Choroid plexus epithelial cell (primary cell): ENCODE measurements at places on chromosomes 12 and 14.

DNA sequence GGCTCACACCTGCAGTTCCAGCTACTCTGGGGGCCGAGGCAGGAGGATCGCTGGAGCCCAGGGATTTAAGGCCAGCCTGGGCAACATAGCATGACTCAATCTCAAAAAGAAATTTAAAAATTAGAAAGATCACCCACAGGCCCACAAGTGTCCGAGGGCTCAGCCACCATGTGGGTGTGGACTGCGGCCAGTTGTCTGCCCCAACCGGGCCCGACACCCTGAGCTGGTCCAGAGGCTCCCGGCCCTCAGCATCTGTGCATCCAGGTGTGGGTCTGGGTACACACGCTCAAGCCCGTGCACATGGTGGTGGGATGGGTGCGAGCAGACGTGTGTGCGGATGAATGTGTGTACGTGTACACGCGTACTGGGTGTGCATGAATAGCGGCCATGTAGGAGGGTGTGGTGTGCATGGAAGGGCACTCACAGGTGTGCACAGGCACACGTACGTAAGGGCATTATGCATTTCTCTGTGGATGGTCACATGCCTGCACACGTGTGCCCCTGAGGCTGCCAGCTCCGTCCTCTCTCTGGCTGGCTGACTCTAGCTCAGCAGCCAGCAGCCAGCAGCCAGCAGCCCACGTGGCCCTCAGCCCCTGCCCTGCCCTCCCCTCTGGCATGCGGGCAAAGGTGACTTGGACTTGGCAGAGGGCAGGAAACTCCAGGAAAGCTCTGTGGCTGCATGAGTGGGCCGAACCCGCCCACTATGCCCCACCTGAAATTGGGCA lies 23.3 kb upstream of the NUDT14 start:
- no peak for DNase-seq

- DNase-seq: no peak
Observed at GRCh38 chr14:83958359-83958758, 1571.6 kb upstream of the FLRT2 start.

DNA sequence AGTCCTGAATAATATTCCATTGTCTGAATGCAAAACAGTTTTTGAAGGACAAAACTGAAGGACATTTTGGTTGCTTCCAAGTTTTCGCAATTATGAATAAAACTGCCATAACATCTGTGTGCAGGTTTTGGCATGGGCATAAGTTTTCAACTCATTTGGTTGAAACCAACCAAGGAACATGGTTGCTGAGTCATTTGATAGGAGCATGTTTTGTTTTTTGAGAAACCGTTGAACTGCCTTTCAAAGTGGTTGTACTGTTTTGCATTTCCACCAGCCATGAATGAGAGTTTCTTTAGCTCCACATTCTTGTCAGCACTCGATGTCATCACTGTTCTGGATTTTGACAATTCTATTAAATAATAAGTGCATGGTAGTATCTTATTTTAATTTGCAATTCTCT lies 23.0 kb upstream of the GSG1 start:
- DNase-seq: no peak

- no peak for DNase-seq
Observed at GRCh38 chr14:51616256-51616655, 35.5 kb upstream of the FRMD6 start.

DNA sequence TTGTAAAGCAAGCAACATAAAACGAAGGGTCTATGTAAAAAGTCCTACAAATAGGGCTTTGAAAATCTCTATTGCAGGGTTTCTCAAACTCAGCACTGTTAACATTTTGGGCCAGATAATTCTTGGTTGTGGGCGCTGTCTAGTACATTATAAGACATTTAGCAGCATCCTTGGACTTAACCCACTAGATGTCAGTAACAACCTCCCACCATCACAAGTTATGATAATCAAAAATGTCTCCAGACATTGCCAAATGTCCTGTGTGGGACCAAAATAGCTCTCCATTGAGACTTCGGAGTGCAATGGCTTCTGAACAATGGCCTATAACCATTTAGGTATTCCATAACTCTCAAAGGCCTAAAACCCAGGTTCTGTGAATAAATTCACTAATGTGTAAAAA lies 22.9 kb upstream of the DHRS7 start:
- DNase-seq: peak; percentile 42

- DNase-seq: no peak
Observed at GRCh38 chr14:77603654-77604255, 12.7 kb downstream of the SPTLC2 start.

DNA sequence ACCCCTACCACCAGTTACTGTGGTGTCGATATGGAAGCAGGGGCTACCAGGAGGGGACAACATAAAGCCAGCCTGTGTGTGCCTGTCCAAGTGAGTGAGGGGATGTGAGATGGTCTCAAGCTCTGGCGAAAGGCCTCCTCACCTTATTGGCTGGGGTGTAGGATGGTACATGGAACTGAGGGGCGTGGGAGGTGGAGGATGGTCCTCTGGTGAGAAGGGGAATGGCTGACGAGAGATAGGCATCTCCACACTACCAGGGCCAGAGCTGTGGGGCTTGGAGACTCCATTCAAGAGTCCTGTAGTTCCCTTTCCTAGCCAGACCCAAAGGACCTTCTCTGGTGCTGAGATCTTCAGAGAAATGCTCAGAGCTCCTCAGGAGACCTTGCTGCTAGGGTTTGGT lies 32.5 kb upstream of the COL2A1 start:
- no peak for DNase-seq

GRCh38 chr14:77200406-77200985 lies 18.9 kb downstream of the TMEM63C start:
- DNase-seq: no peak

- peak; percentile 76 for DNase-seq
Observed at GRCh38 chr12:72288911-72289310, 16.7 kb downstream of the TRHDE start.

DNA sequence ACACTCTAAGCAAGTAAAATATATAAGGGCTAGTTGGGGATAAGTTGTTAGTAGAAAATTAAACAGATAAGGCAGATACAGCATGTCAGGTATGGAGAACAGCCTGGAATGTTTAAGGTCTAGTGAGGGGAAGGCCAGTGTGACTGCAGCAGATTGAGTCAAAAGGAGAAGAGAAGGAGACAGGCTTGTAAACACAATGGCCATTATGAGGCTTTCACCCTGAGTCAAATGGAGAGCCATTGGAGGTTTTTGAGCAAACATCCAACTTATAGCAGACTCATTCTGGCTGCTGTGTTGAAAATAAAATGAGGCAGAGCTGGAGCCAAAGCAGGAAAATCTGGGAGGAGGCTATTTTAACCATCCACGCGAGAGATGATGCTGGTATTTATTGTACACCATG lies 142.0 kb downstream of the DUSP6 start:
- DNase-seq: no peak

DNA sequence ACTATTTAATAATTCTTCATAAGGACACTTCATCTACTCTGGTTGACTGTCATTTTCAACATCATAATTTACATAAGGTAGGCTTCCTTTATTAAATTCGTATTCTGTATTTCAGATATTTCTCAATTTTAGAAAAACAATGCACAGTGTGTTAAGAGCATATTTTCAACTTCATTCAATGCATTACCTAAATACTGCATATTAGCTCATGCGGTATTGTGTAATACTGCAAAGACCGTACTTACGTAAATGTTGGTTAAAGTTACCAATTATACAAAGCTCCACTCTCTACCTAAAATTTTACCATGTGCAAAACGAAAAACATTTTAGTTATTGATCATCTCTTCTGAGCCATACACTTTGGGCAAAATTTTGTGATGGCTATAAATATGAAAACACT lies 62.8 kb downstream of the EXOC5 start:
- peak; percentile 7 for DNase-seq

GRCh38 chr12:15209782-15210181 lies 11.4 kb downstream of the RERG start:
- peak; percentile 89 for DNase-seq

DNA sequence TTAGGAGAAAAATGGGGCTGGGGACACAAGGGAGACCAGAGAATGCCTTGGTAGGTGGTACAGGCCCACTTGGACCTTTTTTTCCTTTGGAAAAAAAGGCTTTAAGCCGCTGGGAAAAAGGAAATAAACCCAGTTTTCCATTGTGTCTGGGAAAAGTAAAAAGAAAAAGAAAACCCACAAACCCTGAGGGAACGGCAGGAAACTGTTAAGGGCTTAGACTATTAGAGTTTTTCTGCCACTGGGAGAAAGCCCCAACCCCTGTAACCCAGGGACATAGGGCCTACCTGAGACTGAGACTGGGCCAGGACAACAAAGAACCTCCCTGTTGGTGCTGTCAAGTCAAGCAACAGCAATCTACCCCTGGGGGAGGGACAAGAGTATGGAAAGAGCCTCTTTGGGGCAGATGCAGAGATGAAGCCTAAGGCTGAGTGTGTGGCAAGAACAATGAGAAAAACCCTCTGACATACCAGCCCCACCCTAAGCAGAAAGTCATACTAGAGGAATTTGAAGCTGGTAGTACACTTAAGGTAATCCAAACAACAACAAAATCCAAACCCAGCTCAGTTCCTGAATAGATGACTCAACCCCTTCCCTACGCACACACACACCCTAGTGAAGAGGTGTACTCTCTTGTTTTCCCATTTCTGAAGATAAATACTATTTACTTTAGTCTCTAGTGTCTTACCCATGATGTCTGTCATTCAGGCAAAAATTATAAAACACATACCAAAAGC lies 22.8 kb downstream of the ATF1 start:
- DNase-seq: peak; percentile 96

GRCh38 chr14:102696856-102697495 lies 80.3 kb upstream of the TRAF3 start:
- peak; percentile 34 for DNase-seq
